CD4-positive, alpha-beta memory T cell (primary cell): ENCODE measurements at places on chromosomes 3 and 15. TPM values are rescaled to one million over a fixed set of nuclear protein-coding genes. Genes with fewer than 3 reads are reported as not detected.

CYP1A1 gene
- 0.11 TPM for total RNA-seq

BLOC1S6 gene
- total RNA-seq: 43.0 TPM

- peak; percentile 87 for DNase-seq
Measured at GRCh38 chr15:60844511-60845174, 365.7 kb upstream of the ICE2 start.

DNA sequence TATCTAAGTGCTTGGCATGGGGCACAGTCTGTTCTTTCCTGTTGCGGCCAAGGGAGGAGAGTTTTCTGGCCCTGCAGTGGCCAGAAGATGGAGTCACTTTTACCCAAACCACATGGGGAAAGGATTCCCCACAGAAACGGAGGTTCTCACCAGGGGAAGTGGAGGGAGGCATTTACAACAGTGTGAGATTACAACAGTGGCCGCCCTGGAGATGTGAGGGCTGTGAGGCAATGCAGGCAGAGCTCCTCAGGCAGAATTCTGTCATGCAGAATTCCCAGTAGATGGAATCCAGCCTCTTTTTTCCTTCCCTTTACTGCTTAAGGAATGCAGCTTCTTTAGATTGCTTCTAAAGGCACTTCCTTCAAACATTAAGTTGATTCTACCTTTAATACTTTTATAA lies 83.1 kb downstream of the CACNA1D start:
- no peak for DNase-seq

GRCh38 chr3:116864590-116864927 lies 155.0 kb downstream of the TUSC7 start:
- DNase-seq: no peak

DNA sequence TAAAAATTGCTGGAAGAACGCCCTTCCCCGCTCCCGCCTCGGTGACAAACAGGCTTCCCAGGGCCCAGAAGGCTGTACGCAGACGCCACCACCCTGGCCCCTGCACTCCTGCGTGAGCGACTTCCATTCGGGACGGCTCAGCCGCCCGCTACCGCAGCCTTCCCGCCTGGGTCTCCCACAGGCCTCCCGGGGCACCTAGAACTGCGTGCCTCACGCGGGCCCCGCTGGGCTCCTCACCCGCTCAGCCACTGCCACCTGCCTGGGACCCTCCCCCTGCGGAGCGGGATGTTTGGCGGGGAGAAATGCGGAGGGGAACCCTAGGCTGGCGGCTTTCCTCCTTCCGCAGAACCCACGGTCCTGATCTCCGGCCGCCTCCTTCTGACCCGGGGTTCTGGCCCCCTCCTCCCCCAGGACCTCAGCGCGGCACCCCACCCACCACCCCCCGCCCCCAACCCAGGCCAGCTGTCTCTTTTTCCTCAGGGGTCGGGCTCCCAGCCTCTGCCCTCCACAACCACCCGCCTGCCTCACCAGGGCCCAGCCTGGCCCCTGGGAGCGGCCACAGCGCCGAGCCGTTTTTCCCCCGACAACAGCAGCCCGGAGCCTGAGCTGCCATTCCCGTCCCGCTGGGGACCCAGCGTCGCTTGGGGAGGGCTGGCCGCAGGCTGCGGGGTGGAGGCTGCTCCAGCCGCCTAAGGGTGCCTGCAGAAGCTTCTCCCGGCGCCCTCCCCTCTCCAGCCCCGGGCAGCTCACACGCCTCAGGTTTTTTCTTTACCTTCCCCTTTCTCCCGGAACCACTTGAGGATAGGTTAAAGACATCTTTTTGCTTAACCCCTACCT lies 27.6 kb upstream of the RAB7A start:
- no peak for DNase-seq

DNA sequence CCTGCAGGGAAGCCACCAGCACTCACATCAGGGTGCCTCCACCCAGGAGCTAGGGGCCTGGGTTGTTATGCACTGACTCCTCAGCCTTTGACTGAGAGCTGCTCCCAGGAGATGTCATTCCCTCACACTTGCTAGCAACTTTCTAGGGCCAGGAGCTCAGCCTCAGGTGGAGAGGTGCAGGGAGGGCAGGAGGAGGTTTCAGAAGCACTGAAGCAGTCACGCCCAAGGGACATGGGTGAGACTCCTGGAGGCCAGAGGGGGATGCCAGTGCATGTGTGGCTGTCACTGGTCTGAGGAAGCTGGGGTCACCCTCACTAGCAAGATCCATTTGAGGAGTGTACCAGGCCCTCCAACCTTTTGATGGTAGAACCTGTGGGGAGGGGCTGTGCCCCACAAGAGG lies 271.2 kb downstream of the PLCL2 start:
- no peak for DNase-seq
